ENCODE measurements at places on chromosomes 3 and 15. TPM values are rescaled to one million over a fixed set of nuclear protein-coding genes. Genes with fewer than 3 reads are reported as not detected.

CADPS gene
- total RNA-seq: not detected

ADPGK gene
- 78.5 TPM for total RNA-seq

ZCWPW2 gene
- 0.11 TPM for total RNA-seq

CPNE9 gene
- 0.14 TPM for total RNA-seq

LDHAL6B gene
- total RNA-seq: not detected

LRRC31 gene
- total RNA-seq: not detected

FAM227B gene
- total RNA-seq: 0.98 TPM

PAQR9 gene
- total RNA-seq: 3.1 TPM

TMOD2 gene
- 1.7 TPM for total RNA-seq

FAM43A gene
- 8.9 TPM for total RNA-seq

CHST13 gene
- 0.50 TPM for total RNA-seq

LSAMP gene
- total RNA-seq: 0.18 TPM

NBEAL2 gene
- total RNA-seq: 72.6 TPM

ITPKA gene
- total RNA-seq: 2.0 TPM

ATP8B4 gene
- 0.69 TPM for total RNA-seq

TTLL13 gene
- 0.09 TPM for total RNA-seq

TLR9 gene
- 0.05 TPM for total RNA-seq

BCL6 gene
- total RNA-seq: 7.2 TPM

PLOD2 gene
- total RNA-seq: 98.2 TPM

CDCP1 gene
- total RNA-seq: 10.5 TPM

GRK7 gene
- not detected for total RNA-seq

GPR27 gene
- 3.1 TPM for total RNA-seq

ATP13A5 gene
- total RNA-seq: not detected

GOLGA6L7 gene
- total RNA-seq: not detected

ALPK3 gene
- 0.18 TPM for total RNA-seq

CBLB gene
- total RNA-seq: 14.7 TPM

NEK10 gene
- total RNA-seq: 0.88 TPM

HHATL gene
- total RNA-seq: not detected

TJP1 gene
- 66.1 TPM for total RNA-seq

TRPM1 gene
- not detected for total RNA-seq

CEP19 gene
- total RNA-seq: 2.9 TPM

FBXL22 gene
- total RNA-seq: 0.18 TPM

ZNF385D gene
- total RNA-seq: 0.05 TPM

GPR176 gene
- 10.4 TPM for total RNA-seq

UROC1 gene
- not detected for total RNA-seq

ADGRG7 gene
- total RNA-seq: not detected

KBTBD13 gene
- total RNA-seq: not detected

UBA7 gene
- 0.74 TPM for total RNA-seq

DUOXA2 gene
- not detected for total RNA-seq

ADIPOQ gene
- not detected for total RNA-seq

CMC1 gene
- total RNA-seq: 42.5 TPM

CMTM8 gene
- total RNA-seq: 10.5 TPM

POLQ gene
- 6.3 TPM for total RNA-seq

All from A549 treated with CORT108297 at 1 μM for 4 hours (cell line).